Lung (tissue), 17 donors: ENCODE measurements at places on chromosomes 11 and 22. TPM values are rescaled to one million over a fixed set of nuclear protein-coding genes. Genes with fewer than 3 reads are reported as not detected.

DNA sequence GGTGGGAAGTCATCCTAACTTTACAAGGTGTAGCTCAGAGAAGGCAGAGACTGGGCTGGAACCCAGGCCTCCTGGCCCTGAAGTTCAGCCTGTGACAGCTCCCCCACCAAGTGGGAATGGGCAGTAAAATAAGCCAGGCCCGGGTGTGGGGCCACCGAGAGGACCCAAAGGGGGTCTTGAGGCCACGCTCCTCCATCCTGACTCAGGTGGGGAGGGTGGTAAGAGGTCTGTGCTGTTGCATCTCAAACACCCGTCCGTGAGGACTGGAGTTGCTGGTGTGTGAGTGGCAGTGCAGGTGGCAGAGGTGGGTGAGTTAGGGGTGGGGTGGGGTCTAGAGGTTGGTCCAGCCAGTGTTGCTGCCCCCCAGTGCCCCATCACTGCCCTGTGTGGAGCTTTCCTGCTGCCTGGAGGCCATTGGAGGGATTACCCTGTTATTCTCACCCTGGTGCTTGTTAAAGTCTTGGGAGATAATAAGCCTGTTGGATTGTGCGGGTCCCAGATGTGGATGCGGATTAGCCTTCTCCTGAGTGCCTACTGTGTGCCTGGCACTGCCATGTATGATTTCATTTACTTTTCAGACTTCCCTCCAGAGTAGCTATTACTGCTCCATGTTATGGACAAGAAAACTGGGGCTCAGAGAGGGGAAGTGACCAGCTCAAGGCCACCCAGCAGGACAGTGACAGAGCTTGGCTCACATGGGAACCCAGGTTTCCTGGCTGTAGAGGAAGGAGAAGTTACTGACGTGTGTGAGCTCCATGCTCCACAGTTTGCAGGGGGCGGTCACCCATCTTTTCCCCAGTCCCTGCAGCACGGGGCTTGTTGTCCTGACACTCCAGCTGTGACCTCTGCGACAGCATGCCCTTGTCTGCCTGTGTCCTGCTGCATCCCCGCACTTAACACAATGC lies 12.9 kb downstream of the SERPINH1 start:
- no peak for DNase-seq

- DNase-seq = peak; percentile 64
Measured at GRCh38 chr11:16293204-16293681, 63.1 kb downstream of the SOX6 start.

ANO3 gene
- 0.63 TPM for total RNA-seq

UBE2L6 gene
- 97.1 TPM for total RNA-seq

DNA sequence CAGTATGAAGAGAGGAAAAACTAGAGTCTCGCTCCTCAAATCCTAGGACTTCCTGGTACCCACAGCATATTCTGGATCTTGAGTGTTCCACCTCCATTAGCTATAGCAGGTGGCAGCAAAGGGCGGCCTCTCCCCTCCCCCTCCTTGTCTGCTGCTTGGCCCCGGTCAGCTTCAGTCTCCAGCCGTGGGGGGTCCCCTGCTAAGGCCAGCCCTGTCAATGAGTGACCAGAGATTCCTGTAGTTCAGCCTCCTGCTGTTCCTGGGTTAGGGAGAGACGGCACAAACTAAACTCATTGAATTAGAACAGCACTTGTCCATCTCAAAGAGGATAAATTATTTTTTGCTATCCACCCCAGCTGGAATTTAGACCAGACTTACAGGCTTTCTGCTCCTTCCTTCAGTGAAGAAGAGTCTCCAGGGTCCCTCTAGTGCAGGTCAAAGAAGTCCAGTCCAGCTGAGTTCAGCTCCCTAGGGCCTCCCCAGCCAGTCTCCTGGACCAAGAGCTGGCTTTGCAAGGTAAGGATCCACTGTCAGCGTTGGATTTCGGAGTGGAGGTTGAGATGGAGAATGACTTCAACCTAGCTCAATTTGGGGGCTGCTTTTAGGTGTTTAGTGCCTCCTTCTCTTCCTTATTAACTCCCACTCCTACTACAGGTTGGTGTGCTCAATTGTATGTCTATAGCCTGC lies 1.1 kb upstream of the PHLDB1 start:
- no peak for DNase-seq

KRTAP5-9 gene
- total RNA-seq = 0.37 TPM

SCN4B gene
- total RNA-seq = 3.1 TPM

C11orf91 gene
- not detected for total RNA-seq

NNMT gene
- total RNA-seq = 276 TPM

DNA sequence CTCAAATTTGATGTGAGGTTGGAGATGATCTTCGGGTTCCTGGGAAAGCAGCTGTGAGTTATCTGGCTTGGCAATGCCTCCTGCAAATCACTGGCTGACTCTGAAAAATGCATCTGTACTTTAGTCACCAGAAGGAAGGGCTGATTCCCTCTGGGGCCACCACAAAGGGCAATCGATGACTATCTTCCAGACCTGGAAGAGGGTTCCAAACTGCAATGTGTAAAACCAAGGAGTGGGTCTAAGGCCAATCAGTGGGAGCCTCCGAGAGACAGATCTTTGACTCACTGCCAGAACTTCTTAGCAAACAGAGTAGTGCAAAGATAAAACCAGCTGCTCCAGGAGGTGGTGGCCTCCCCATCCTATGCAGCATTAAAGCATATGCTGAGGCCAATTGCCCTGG lies 29.1 kb upstream of the PAK1 start:
- no peak for DNase-seq

RFPL2 gene
- not detected for total RNA-seq

MUC2 gene
- total RNA-seq = 0.43 TPM

CXCR5 gene
- total RNA-seq = not detected

TRMT2A gene
- 37.5 TPM for total RNA-seq

- DNase-seq = no peak
Measured at GRCh38 chr11:57364851-57365660, 15.9 kb downstream of the PRG3 start.

B4GALNT4 gene
- 1.4 TPM for total RNA-seq

DGAT2 gene
- total RNA-seq = 5.7 TPM

DNA sequence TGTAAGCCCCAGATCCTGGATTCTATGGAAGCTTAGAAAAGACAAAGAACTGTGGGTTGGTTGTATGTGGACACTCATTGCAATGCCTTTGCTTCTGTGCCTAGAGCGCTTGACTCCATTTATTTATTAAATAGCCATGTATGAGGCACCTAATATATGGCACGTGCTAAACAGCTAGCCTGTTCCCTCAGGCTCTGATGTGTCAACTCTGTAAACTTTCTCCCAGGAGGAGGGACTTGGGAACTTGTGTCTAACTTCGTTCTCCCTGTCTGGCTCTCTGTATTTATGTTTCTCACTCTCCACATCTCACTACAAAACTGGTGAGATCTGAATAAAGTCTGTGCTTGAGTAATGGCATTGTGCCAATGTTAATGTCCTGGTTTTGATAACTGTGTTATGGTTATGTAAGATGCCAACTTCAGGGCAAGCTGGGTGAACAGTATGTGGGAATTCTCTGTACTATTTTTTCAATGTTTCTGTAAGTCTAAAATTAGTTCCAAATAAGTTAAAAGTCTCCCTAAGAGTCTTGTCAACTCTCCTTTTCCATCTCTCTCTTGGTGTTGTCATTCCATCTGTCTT lies 34.1 kb upstream of the ZBTB16 start:
- no peak for DNase-seq

CD6 gene
- total RNA-seq = 1.2 TPM

DNA sequence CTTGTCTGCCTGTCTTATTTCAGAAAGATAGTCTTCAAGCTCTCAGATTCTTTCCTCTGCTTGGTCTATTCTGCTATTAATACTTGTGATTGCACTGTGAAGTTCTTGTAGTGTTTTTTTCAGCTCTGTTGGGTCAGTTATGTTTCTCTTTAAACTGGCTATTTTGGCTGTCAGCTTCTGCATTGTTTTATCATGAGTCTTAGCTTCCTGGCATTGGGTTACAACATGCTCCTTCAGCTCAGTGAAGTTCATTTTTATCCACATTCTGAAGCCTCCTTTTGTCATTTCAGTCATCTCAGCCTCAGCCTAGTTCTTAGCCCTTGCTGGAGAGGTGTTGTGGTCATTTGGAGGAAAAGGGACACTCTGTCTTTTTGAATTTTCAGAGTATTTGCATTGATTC lies 15.5 kb upstream of the DEPDC7 start:
- DNase-seq = no peak

GRCh38 chr11:132451942-132452601 lies 1080.2 kb downstream of the OPCML start:
- peak; percentile 26 for DNase-seq

POU2AF2 gene
- total RNA-seq = not detected

GRCh38 chr11:119318240-119319135 lies 1.6 kb upstream of the MCAM start:
- DNase-seq = peak; percentile 78

RASSF10 gene
- 12.2 TPM for total RNA-seq

OVCH2 gene
- 21.1 TPM for total RNA-seq

CARD16 gene
- 43.0 TPM for total RNA-seq

- DNase-seq = no peak
Measured at GRCh38 chr11:115939731-115940421, 435.7 kb upstream of the CADM1 start.

GRCh38 chr11:109383306-109383705 lies 38.7 kb upstream of the C11orf87 start:
- no peak for DNase-seq

TST gene
- 30.2 TPM for total RNA-seq

GRIK4 gene
- 3.0 TPM for total RNA-seq

TPBGL gene
- 0.11 TPM for total RNA-seq

ACRV1 gene
- total RNA-seq = not detected

DNA sequence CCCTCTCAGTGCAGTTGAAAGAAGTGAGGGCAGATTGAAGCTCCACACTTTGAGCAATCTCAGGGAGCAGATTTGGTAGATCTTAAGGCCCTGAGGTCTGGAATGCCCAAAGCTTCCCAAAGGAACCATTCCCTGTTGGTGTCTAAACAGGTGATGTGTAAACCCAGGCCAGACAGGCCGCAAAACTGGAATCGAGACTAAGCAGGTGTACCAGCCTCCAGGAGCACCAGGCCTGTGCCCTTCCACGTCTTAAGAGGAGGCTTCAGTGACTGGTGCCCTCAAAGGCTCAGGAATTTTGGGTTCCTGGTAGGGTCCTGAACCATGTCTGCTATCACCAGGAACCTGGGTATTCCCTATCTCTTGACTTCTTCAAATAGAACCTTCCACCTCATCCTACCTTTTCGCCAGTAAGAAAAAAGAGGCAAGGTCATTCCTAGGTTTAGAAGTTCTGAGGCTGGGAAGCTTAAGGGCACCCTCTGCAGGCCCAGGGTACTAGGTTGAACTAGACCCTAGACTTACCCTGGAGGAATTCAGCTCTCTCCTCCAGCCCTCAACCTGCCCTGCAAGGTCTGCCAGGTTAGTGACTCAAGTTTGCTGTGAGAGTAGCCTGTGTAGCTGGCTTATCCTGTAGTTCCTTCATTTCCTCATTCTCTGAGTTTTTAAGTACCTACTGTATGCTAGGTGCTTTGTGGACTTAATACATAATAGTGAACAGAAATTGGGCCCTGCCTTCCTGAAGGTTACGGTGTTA lies 100.0 kb upstream of the NNMT start:
- peak; percentile 78 for DNase-seq

- no peak for DNase-seq
Measured at GRCh38 chr11:76322540-76322939, 58.4 kb downstream of the THAP12 start.

GRCh38 chr11:102760344-102761035 lies 19.9 kb downstream of the MMP10 start:
- DNase-seq = no peak

DNA sequence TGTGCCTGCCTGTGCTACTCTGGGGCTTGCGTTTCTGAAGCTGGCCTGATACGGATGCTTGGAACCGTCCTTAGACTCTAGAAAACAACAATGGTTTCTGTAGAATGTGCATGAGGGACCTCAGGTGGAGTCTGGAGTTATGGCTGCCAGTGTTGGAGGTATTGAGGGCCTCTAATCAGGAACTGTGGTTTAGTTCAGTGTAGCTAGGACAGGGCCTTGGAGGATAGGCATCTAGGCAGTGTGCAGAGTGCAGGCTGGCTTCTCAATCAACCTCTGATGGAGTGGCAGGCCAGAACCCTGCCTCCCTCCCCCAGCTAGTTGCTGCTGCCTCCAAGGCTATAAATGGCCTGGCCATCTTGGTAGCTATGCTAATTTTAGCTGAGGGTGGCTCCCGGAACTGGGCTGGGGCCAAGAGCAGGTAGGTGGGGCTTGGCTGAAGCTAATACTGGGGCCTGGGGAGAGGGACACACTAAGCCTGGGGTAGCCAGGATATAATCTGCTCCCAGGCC lies 4.0 kb downstream of the STIM1 start:
- no peak for DNase-seq

HEPHL1 gene
- total RNA-seq = not detected

TOMM22 gene
- 27.3 TPM for total RNA-seq

DNA sequence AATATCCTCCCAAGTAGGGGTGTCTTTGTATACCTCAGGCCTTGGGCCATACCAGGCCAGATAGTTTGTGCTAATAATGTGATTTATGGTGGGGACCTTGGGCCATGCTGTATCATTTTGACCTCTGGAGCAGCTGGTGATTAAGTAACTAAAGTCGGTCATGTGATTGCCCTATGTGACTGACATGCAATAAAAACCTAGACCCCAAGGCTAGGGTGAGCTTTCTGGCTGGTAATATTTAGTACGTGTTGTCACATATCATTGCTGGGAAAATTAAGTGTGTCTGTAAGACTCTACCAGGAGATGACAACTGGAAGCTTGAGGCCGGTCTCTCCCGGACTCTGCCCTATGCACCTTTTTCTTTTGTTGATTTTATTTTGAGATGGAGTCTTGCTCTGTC lies 12.6 kb upstream of the TFIP11 start:
- DNase-seq = no peak

SERPIND1 gene
- 0.64 TPM for total RNA-seq

DNA sequence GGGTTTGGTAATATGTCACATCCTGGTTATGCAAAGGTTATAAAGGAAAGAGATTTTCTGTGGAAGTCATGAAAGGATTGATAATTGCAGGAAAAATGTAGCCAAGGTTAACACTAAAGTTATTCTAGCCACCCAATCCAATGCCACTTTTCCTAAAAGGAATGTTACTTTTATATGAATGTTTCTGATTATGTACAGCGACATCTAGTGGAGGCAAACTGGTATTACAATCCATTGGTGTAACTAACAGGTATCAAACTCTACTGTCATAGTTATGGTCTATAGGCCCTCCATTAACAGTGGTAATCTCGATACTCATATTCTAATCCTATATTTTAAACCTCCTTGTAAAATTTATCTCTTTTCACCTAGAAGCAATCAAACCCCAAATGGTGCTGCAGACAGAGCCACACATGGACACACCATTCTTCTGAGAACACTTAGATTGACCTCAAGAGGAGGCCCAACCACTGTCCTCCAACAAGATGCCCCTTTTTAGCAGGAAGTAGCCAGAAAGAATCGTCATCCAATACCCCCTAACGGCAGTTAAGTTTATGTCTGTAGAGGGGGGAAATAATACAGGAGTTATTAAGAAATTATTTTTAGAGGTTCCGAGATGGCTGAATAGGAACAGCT lies 74.9 kb upstream of the RAG2 start:
- peak; percentile 32 for DNase-seq

HPX gene
- 2.3 TPM for total RNA-seq

UBQLNL gene
- total RNA-seq = 0.85 TPM
